ENCODE measurements at places on chromosomes 4 and X.

GRCh38 chrX:40922307-40922706 is 162.9 kb upstream of the USP9X start:
- no peaks in the 10 kb centered on the region for H3K4me1 ChIP-seq
- H3K36me3 ChIP-seq: peaks cover 6% of the 10 kb centered on the region
- no peak overlapping the region for H3K4me3 ChIP-seq
- H3K27ac ChIP-seq: no peak overlapping the region
- DNase-seq: no peak

DNA sequence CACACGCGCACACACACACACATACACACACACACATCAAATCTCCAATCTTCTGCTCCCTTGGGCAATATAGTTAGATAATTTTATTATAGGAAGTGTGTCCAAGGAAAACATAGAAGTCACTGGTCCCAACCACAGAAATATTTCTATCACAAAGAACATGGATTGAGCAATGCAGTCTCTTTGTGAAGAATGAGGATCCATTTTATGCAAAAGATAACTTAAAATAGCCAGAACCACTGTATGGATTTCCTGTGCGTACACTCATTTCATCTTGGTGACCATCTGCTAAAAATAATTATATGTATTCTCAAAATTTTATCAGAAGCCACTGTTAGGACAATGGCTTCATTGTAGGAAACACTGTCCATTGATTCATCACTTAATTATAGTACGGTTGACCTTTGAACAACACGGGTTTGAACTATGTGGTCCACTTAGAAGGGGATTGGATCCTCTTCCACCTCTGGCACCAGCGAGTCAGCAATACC is 169.6 kb upstream of the MXRA5 start:
- H3K4me1 ChIP-seq: no peaks in the 10 kb centered on the region
- DNase-seq: no peak
- H3K27ac ChIP-seq: no peak overlapping the region
- H3K27me3 ChIP-seq: no peaks in the 10 kb centered on the region
- no peak overlapping the region for H3K4me3 ChIP-seq

- H3K4me1 ChIP-seq: no peaks in the 10 kb centered on the region
- H3K36me3 ChIP-seq: no peaks in the 10 kb centered on the region
- no peak for DNase-seq
- no peak overlapping the region for H3K4me3 ChIP-seq
- H3K27me3 ChIP-seq: no peaks in the 10 kb centered on the region
Measured at GRCh38 chr4:31714238-31714637, 994.1 kb downstream of the PCDH7 start.

DNA sequence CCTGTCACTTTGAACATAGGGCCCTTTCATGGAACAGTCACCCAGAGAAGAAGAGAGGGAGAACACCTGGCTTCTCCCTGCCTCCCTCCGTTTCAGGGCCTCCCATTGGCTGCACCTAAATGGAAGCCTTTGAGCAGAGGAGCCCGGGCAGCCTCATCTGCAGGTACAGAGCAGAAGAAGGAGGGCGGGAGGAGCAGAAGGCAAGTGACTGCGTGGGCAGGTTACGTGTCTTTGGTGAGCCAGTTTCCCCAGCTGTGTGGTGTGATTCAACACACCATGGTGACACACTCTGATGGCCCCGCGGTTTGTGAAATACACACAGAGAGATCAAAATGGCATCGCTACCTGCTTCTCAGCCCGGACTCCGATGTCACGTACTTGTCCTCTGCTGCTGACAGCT is 431 bp downstream of the C4orf50 start:
- no peak overlapping the region for H3K4me3 ChIP-seq
- H3K27ac ChIP-seq: no peak overlapping the region
- DNase-seq: no peak

- DNase-seq: no peak
- H3K4me3 ChIP-seq: no peak overlapping the region
- peaks cover 4% of the 10 kb centered on the region for H3K36me3 ChIP-seq
Measured at GRCh38 chr4:159305129-159305528, 202.2 kb downstream of the RAPGEF2 start.

DNA sequence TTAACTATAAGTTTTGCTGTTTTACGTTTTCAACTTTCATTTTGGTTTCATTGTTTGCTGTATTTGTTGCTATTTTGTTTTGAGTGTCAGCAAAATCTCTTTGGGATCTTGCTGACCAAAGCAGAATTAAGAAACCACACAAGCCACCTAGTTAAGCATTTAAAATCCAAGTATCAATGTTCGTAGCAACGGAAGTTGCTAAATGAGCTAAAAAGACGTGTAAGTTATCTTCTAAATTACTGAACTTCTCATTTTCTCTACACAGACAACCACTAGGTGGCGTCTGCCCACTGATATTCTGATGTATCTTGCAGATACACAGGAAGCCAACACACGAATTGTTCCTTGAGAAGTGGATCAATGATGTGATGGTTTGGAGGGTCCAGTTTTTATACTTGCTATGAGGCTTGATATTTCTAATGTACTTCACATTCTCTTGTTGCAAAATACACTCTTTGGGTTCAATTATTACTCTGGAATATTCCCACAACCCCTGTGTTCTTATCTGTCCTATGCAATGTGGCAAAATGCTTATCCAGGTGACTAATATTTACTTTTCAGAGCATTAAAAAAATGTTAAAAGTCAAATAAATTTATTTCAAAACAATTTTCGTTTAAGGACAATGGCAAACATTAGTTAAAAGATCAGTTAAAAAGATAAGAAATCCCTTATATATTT is 250.5 kb downstream of the TECRL start:
- H3K4me1 ChIP-seq: no peaks in the 10 kb centered on the region
- no peaks in the 10 kb centered on the region for H3K27me3 ChIP-seq
- peak overlapping the region; percentile 24 for H3K4me3 ChIP-seq
- H3K36me3 ChIP-seq: no peaks in the 10 kb centered on the region
- H3K27ac ChIP-seq: no peak overlapping the region
- peak; percentile 46 for DNase-seq

DNA sequence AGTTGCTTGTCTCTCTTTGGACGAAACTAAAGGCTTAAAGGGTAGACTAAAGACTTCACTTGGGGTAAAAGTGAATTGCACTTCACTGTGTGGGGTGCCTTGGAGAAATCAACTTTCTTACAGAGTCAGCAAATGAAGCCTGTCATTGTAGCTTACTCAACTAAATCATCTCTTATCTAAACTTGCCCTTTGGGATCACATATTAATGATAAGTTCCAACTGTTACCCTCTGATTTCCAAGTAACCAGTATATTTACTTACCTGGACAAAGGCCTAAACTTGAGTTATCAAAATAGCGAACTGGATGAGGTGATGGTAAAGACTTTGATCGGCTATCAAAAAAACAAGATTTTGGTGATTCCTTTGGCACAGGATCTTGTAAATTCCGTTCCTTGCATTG is 8.9 kb upstream of the BDH2 start:
- H3K36me3 ChIP-seq: peaks cover 19% of the 10 kb centered on the region
- H3K4me1 ChIP-seq: peaks cover 4% of the 10 kb centered on the region
- no peaks in the 10 kb centered on the region for H3K27me3 ChIP-seq
- no peak overlapping the region for H3K27ac ChIP-seq
- no peak overlapping the region for H3K4me3 ChIP-seq

DNA sequence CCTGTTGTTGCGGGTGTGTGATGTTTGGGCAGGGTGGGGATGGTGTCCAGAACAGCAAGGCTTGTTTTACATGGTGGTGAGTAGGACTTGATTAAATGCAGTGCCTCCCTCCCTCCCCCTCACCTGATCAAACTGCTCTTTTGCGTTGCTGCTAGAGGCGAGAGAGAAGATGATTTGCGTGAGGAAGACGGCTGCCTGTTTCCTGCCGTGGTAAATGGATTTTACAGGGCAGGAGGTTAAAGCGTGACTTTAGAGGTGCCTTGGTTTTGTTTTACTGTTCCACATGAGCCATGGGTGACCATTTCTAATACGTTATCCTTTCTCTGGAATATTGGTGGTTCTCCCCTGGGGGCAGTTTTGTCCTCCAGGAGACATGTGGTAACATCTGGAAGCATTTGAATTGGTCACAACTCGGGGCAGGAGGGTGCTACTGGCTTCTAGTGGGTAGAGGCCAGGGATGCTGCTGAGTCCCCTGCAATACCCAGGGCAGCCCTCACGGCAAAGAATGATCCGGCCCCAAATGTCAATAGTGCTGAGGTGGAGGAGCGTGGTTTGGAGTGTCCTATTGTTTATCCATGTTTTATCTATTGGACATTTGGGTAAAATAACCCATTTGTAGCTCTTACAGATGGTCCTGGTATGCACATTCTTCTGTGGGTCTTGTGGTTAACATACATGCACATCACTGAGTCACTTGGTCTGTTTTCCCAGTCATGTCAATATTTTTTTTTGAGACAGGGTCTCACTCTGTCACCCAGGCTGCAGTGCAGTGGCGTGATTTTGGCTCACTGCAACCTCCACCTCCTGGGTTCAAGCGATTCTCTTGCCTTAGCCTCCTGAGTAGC is 73.7 kb downstream of the SHROOM2 start:
- H3K27ac ChIP-seq: no peak overlapping the region
- H3K36me3 ChIP-seq: no peaks in the 10 kb centered on the region
- no peak for DNase-seq
- peaks cover 35% of the 10 kb centered on the region for H3K27me3 ChIP-seq
- no peak overlapping the region for H3K4me3 ChIP-seq
- no peaks in the 10 kb centered on the region for H3K4me1 ChIP-seq

- H3K36me3 ChIP-seq: no peaks in the 10 kb centered on the region
- H3K27me3 ChIP-seq: no peaks in the 10 kb centered on the region
- H3K27ac ChIP-seq: no peak overlapping the region
Measured at GRCh38 chrX:49043987-49044281, 777 bp upstream of the TFE3 start.

DNA sequence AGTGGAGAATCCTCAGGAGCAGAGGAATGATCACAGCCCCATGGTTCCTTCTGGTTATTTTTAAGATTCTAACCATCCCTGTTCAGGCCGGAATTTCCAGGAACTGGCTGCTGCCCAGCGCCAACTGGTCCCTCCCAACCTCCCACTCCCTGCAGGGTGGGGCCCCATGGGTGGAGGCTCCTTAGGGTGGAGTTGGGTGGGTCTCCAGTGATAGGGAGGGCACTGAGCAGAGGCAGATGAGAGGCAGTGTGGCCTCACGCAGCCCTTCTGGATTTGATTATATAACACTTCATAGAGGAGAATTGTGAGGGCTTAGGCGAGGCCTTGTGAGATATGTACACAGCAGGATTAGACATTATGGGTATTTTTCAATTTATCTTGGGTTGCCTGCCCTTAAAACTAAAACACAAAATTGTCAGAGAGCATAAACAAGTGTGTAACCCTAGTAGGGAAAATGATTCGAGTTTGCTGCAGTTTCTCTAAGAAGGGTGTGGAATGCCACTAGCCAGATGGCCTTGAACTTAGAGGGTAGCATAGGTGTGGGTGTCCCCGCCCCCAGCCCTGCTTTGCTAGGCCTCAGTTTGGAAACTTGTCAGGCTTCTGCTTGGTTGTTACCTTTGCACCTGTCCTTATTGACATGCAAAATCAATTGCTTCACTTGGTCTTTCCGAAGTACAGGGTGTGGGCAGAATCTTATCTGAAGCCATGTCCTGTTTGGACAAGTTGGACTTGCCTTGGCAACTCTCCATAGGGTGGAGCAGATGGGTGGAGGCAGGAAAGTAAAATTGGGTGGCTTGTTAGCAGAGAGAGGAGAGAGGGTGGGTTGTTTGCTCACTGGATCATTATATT is 9.4 kb downstream of the KLF3 start:
- no peak for DNase-seq
- peak overlapping the region; percentile 2 for H3K27ac ChIP-seq
- peak overlapping the region; percentile 20 for H3K4me3 ChIP-seq
- H3K36me3 ChIP-seq: no peaks in the 10 kb centered on the region
- no peaks in the 10 kb centered on the region for H3K27me3 ChIP-seq

DNA sequence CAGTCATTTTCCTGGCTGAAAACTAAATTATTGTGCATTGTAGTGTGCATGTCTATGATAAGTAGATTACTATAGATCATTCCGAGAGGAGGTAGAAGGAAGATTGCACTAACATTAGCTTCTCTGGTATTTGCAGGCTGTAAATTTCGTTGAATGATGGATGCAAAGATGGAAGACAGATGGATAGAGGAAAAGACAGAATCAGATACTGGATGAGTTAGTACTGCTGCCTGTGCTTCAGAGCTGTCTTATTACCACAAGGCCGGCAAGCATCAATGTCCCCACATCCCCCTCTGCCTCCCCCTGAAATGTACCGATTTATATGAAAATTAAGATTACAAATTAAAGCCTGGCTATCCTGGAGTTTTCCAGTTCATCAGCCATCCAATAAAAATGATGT is 17.7 kb downstream of the NAA11 start:
- no peak for DNase-seq
- no peak overlapping the region for H3K4me3 ChIP-seq
- H3K27ac ChIP-seq: no peak overlapping the region

DNA sequence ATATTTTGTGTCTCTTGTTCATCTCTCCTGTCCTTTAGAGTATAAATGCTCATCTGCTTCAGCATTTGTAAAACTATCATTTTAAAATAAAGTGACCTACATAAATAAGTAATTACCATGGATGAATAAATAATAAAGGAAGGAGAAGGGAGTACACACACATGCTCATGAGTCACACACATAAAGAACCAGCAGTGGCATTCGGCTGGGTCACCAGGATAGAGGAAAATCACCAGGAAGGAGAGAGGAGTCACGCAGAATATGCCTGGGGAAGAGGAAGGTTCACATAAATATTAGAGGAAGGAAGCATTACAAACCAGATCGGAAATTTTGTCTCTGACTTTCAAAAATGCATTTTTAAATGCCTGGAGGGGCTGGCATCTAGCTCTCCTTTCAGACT is 38.5 kb upstream of the MED14 start:
- peaks cover 57% of the 10 kb centered on the region for H3K27me3 ChIP-seq
- H3K27ac ChIP-seq: no peak overlapping the region
- no peak for DNase-seq

- peaks cover 18% of the 10 kb centered on the region for H3K27me3 ChIP-seq
- no peak overlapping the region for H3K27ac ChIP-seq
- no peak for DNase-seq
- H3K36me3 ChIP-seq: no peaks in the 10 kb centered on the region
- H3K4me3 ChIP-seq: no peak overlapping the region
- peaks cover 28% of the 10 kb centered on the region for H3K4me1 ChIP-seq
Measured at GRCh38 chr4:2395038-2395437, 23.4 kb downstream of the ZFYVE28 start.

DNA sequence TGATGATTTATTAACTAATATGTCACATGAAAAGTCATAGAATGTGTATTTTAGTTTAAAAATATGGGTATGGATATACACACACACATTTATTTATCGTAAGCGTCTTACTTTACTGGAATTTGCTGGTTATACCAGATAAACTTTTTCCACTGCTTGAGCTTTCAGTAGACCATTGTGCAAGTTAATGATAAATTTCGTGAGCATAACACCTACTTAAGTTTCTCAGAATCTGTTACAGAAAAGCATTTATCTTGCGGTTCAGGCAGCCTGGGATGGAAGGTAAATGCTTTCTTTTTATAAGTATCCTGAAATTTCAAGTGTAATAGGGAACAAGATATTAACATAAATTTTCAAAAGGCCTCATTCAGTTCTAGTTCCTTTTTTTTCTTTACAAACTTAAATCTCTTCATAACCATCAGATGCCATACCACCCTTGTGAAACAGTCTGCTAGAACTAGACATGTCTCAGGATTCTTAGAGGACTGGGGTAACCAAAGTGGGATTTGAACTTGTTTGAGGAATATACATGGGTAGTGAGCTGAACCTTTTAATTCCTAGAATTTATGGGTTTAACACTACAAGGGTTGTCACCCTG is 27.7 kb downstream of the ATP7A start:
- H3K27me3 ChIP-seq: no peaks in the 10 kb centered on the region
- H3K4me1 ChIP-seq: peaks cover 2% of the 10 kb centered on the region
- no peaks in the 10 kb centered on the region for H3K36me3 ChIP-seq
- no peak overlapping the region for H3K4me3 ChIP-seq
- no peak for DNase-seq

- H3K36me3 ChIP-seq: no peaks in the 10 kb centered on the region
- no peak for DNase-seq
- H3K4me1 ChIP-seq: peaks cover 92% of the 10 kb centered on the region
- H3K27ac ChIP-seq: peak overlapping the region; percentile 100
- H3K4me3 ChIP-seq: peak overlapping the region; percentile 74
Measured at GRCh38 chr4:89293299-89293698, 14.3 kb downstream of the GPRIN3 start.

Measured in activated T-cell treated with anti-CD3 and anti-CD28 coated beads, Interleukin-2, amount 50 U/mL, for 72 hours (primary cell).